Activated naive CD8-positive, alpha-beta T cell treated with anti-CD3 and anti-CD28 coated beads, Interleukin-2, amount 50 U/mL, for 24 hours (primary cell): ENCODE measurements at places on chromosomes 1 and 21.
A peak's percentile ranks its signal among the peaks of the same experiment; 100 is the strongest.

- H3K4me3 ChIP-seq = peak overlapping the region; percentile 45
- no peak overlapping the region for H3K27ac ChIP-seq
- no peaks in the 10 kb centered on the region for H3K27me3 ChIP-seq
- H3K4me1 ChIP-seq = peaks cover 31% of the 10 kb centered on the region
- no peaks in the 10 kb centered on the region for H3K36me3 ChIP-seq
Measured at GRCh38 chr1:5389101-5389885, 602.9 kb downstream of the NPHP4 start.

- H3K4me3 ChIP-seq = no peak overlapping the region
- DNase-seq = no peak
- no peaks in the 10 kb centered on the region for H3K36me3 ChIP-seq
- H3K4me1 ChIP-seq = no peaks in the 10 kb centered on the region
Measured at GRCh38 chr1:111801071-111801850, 45.6 kb downstream of the DDX20 start.

- H3K4me1 ChIP-seq = no peaks in the 10 kb centered on the region
- DNase-seq = no peak
- H3K36me3 ChIP-seq = no peaks in the 10 kb centered on the region
- H3K4me3 ChIP-seq = no peak overlapping the region
- H3K27me3 ChIP-seq = peaks cover 8% of the 10 kb centered on the region
- no peak overlapping the region for H3K27ac ChIP-seq
Measured at GRCh38 chr1:226202246-226202645, 15.7 kb upstream of the ACBD3 start.

GRCh38 chr1:212791261-212791675 lies 309 bp downstream of the NSL1 start:
- peak overlapping the region; percentile 97 for H3K4me3 ChIP-seq
- H3K36me3 ChIP-seq = peaks cover 17% of the 10 kb centered on the region
- no peaks in the 10 kb centered on the region for H3K27me3 ChIP-seq
- no peak for DNase-seq
- H3K4me1 ChIP-seq = peaks cover 36% of the 10 kb centered on the region
- peak overlapping the region; percentile 94 for H3K27ac ChIP-seq

DNA sequence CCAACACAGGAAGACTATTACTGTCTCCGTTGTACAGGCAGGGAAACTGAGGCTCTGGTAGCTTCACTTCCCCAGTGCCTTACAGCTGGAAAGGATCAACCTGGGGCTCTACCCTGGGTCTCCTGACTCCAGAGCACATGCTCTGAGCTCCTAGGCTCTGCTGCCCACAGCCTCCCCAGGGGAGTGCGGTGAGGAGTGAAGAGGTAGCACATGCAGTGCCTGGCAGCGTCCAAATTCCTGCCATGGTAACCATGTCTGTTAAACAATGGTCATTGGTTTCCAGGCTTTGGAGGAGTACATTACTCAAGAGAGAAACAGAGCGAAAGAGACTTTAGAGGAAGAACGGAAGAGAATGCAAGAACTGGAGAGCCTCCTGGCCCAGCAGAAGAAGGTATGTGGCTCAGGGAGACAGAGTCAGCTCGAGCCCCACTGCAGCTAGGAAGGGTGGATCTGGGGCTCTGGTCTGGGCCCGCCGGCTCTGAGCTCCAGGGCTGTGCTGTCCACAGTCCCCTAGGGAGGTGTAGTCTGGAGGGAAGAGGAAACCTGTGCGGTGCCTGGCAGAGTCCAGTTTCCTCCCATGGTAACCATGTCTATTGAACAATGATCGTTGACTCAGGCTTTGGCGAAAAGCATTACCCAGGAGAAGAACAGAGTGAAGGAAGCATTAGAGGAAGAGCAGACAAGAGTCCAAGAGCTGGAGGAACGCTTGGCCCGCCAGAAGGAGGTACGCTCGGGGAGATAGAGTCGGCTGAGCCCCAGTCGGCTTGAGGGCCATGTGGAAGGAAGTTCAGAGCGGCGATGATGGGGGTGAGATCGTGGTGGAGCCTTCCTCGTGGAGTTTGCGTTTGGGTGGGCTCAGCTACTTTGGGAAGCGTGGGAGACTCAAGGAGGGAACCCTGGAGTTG lies 64.6 kb upstream of the EFHD2 start:
- H3K27me3 ChIP-seq = peaks cover 40% of the 10 kb centered on the region
- H3K36me3 ChIP-seq = no peaks in the 10 kb centered on the region
- H3K4me1 ChIP-seq = peaks cover 49% of the 10 kb centered on the region
- H3K27ac ChIP-seq = no peak overlapping the region
- DNase-seq = no peak
- H3K4me3 ChIP-seq = no peak overlapping the region

GRCh38 chr1:47593013-47593568 lies 155.2 kb downstream of the FOXD2 start:
- H3K4me3 ChIP-seq = no peak overlapping the region
- DNase-seq = no peak
- H3K36me3 ChIP-seq = no peaks in the 10 kb centered on the region

DNA sequence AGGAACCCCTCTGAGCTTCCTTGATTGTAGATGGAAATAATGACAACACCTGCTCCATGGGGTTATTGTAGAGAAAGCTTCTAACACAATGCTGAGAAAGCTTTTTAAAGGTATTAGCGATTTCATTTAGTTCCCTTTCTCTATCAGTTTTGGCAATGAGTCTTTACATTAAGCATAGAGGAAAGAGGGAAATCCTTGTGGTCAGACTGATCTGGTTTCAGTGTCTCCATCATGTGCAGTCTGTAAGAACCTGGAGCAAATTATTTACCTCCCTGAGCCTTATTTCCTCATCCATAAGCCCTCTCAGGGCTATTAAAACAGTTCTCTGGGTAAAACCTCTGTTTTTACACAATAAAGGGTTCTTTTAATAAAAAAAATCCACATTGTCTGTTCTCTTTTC lies 87.5 kb downstream of the FGGY start:
- H3K36me3 ChIP-seq = peaks cover 8% of the 10 kb centered on the region
- peaks cover 4% of the 10 kb centered on the region for H3K4me1 ChIP-seq
- H3K27ac ChIP-seq = no peak overlapping the region
- no peaks in the 10 kb centered on the region for H3K27me3 ChIP-seq
- DNase-seq = no peak

GRCh38 chr1:197312163-197312562 lies 44.1 kb downstream of the CRB1 start:
- DNase-seq = no peak
- H3K27ac ChIP-seq = no peak overlapping the region
- no peaks in the 10 kb centered on the region for H3K27me3 ChIP-seq
- no peak overlapping the region for H3K4me3 ChIP-seq

- H3K4me3 ChIP-seq = no peak overlapping the region
- H3K4me1 ChIP-seq = no peaks in the 10 kb centered on the region
- H3K36me3 ChIP-seq = no peaks in the 10 kb centered on the region
- H3K27me3 ChIP-seq = no peaks in the 10 kb centered on the region
- H3K27ac ChIP-seq = no peak overlapping the region
- DNase-seq = no peak
Measured at GRCh38 chr1:210482945-210483617, 154.4 kb downstream of the HHAT start.

DNA sequence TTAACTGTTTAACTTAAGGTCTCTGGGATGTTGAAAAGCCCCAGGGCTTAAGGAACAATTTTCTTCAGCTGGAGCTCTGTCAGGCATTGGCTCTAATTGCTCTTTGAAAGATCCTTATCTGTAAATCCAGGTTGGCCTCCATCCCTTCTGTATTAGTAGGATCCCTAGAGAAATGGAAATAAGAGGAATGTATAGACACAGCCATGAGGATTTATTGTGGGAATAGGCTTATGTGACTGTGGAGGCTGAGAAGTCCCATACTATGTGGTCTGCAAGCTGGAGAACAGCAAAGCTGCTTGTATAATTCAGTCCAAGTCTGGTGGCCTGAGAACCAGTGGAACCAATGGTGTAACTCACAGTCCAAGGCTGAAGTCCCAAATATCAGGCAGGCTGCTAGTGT lies 47.6 kb upstream of the VAV3 start:
- DNase-seq = no peak
- no peaks in the 10 kb centered on the region for H3K36me3 ChIP-seq
- H3K27me3 ChIP-seq = no peaks in the 10 kb centered on the region
- H3K27ac ChIP-seq = no peak overlapping the region
- no peak overlapping the region for H3K4me3 ChIP-seq
- peaks cover 42% of the 10 kb centered on the region for H3K4me1 ChIP-seq

DNA sequence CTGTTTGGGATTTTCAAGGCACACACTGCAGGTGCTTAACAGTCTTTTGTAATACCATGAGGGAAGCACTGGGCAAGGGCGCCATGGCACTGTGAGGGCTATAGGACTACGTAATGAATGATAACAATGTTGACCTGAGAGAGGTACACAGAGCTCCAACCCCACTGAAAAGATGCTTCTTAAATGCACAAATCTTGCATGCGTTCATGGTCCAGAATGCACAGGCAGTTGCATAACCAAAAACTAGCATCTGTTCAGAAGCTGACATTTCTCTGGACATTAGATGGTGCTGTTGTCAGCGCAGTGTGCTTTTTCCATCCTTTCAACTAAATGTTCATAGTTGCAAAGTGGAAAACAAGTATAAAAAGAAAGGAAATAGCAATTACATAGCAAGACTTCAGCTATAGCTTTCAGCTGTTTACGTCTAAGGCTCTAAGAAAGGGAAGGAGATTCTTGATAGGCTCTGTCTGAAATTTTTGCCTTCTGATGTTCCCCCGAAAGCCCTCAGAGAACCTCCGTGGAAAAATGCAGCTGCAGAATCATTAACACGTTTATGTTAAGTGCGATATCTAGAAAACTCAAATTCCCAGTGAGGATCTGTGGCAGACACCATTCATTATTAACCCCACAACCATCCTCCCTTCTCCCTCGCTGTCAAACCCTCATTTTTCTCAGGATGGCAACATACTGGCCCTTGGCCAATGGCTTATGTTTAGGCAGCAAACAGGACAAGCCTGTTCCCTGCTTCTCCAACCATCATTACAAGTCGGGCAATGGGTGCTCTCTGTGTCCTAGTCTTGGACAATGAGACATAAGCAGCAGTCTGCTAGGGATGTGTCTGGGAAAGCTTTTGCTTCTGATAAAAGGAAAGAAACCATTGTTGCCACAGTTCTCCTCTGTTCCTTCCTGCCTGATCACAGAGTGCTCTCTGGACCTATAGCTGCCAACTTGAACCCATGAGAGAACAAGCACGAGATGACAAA lies 8.2 kb upstream of the TARBP1 start:
- H3K4me1 ChIP-seq = peaks cover 41% of the 10 kb centered on the region
- H3K36me3 ChIP-seq = no peaks in the 10 kb centered on the region
- peak overlapping the region; percentile 85 for H3K27ac ChIP-seq
- DNase-seq = no peak
- peak overlapping the region; percentile 33 for H3K4me3 ChIP-seq

GRCh38 chr1:46302641-46303037 lies 777 bp downstream of the LRRC41 start:
- peak; percentile 36 for DNase-seq
- H3K36me3 ChIP-seq = peaks cover 32% of the 10 kb centered on the region
- H3K4me1 ChIP-seq = peaks cover 47% of the 10 kb centered on the region
- no peaks in the 10 kb centered on the region for H3K27me3 ChIP-seq

DNA sequence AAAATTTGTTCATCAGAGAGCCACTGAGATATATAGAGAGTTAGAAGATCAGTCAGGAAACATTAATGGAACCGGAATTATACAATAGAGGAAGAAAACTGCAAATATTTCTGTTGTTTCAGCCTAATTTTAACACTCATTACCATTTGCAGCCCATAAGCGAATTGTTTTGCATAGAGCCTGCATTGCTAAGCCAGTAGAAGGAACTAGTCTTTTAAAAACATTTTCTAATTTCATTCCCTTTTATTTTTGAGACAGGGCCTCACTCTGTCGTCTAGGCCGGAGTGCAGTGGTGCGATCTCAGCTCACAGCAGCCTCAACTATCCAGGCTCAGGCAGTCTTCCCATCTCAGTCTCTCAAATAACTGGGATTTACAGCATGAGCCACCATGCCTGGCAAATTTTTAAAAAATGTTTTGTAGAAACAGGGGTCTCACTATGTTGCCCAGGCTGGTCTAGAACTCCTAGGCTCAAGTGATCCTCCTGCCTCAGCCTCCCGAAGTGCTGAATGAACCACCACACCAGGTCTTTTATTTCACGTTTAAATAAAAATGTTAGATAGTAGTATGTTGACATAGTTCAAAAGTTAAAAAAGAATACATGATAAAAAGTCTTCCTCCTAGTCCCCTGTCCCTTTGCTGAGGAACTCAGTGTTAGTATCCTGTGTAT lies 25.3 kb downstream of the MPZL1 start:
- H3K27me3 ChIP-seq = no peaks in the 10 kb centered on the region
- no peak overlapping the region for H3K4me3 ChIP-seq
- no peak for DNase-seq
- H3K4me1 ChIP-seq = peaks cover 13% of the 10 kb centered on the region
- H3K36me3 ChIP-seq = no peaks in the 10 kb centered on the region

DNA sequence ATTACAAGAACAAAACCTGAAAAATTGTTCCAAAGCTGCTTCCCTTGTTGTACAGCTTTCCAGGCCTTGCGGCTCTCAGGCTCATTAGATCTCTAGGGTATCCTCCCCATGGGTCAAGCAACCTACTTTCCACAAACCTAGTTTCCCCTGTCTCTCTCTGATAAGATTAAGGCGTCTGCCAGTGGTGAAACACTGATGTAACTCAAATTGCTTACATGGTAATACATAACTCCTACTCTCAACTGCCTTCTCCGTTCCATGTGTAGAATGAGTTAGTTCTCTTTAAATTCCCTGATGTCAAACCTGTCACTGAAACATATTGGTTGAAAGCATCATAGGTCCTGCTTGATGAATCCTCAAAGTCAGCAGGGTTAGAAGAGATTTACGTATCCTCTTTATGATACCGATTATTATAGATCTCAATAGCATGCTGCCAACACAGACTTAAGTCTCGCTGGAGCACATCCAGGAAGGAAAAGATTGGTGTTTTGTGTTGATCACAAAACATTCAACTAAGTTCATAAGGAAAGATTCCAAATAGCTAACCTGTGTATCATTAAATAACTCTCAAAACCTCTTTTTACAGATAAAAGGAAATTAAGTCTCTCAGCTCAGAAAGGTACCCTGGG lies 10.6 kb downstream of the PPP1R15B start:
- no peak for DNase-seq
- H3K4me3 ChIP-seq = no peak overlapping the region
- peaks cover 49% of the 10 kb centered on the region for H3K36me3 ChIP-seq

DNA sequence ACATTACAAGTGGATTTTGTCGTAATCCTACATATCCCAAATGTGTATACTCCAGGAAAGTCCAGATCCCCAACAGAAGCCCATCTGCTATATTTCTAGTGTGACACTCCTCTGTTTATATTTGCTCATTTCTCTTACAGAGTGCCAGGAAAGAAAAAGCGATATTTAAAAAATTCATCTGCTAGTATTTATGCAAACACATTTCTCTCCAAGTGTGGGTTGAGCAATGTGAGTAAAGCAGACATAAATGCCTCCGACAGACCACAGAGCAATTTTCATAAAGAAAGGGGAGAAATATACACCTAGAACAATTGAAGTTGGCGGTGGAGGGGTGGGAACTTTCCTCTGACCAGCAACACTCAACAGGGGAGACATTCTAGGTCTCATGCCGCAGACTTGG lies 22.2 kb upstream of the RAP1A start:
- peak overlapping the region; percentile 85 for H3K27ac ChIP-seq
- H3K4me1 ChIP-seq = peaks cover 100% of the 10 kb centered on the region
- H3K27me3 ChIP-seq = no peaks in the 10 kb centered on the region
- H3K4me3 ChIP-seq = peak overlapping the region; percentile 34
- DNase-seq = no peak

- peaks cover 99% of the 10 kb centered on the region for H3K4me1 ChIP-seq
- peaks cover 2% of the 10 kb centered on the region for H3K27me3 ChIP-seq
- H3K27ac ChIP-seq = peak overlapping the region; percentile 99
Measured at GRCh38 chr1:15961492-15961891, 14.4 kb downstream of the ZBTB17 start.

GRCh38 chr1:188822248-188822647 lies 1655.4 kb downstream of the BRINP3 start:
- no peak overlapping the region for H3K27ac ChIP-seq
- no peak overlapping the region for H3K4me3 ChIP-seq
- H3K4me1 ChIP-seq = no peaks in the 10 kb centered on the region
- no peak for DNase-seq
- no peaks in the 10 kb centered on the region for H3K27me3 ChIP-seq
- no peaks in the 10 kb centered on the region for H3K36me3 ChIP-seq
